ENCODE measurements at places on chromosomes 5 and 9.

- no peak for DNase-seq
Observed at GRCh38 chr5:93512799-93513198, 68.2 kb downstream of the NR2F1-AS1 start.

DNA sequence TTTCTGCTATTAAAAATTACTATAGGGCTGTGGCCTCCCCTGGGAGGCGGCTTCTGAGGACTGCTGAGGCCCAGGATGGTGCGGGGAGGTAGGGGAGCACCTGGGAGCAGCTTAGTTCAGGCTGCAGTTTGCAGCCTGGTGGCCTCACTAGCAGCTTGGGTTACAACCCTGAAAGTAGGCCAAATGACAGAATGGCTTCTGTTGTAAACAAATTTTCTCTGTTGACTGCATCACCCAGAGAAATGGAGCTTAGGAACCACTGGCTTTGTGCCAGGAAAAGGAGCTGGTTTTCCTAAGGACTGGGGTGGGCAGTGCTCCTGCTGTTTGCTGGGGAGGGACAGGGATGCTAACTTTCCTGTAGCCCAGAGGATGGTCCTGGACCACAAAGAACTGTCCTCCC is 130.3 kb downstream of the ENTREP1 start:
- no peak for DNase-seq

DNA sequence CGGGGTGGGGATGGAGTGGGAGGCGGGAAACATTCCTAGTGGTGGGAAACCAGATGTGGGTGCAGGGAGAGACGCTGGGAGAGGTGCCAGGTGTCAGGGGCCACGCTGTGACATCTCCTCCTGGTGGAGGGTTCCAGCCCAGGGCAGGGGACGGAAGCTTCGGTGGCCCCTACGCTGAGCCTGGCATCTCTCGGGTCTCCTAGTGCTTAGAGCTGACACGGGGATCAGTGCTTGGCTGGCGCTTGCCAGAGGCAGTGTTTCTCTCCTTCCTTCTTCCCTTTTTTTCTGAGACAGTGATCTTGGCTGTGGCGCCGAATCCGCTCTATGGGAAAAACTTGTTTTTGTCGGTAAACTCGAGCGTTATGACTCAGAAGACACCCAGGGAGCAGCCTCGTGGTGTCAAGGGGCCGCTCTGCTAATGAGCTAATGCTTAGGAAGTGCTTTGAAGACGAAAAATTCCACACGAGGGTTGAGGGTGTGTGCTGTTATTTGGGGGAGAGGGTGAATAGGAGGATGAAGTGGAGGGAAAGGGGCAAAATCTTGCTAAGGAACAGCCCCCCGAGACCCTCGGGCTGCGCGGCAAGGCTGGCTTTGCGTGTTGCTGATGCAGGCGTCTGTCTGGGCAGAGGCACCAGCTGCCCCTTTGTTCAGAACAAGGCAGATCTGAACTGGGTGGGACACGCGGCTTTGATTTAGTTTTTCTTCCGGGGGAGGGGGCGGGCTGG is 20.4 kb upstream of the IER5L start:
- no peak for DNase-seq

DNA sequence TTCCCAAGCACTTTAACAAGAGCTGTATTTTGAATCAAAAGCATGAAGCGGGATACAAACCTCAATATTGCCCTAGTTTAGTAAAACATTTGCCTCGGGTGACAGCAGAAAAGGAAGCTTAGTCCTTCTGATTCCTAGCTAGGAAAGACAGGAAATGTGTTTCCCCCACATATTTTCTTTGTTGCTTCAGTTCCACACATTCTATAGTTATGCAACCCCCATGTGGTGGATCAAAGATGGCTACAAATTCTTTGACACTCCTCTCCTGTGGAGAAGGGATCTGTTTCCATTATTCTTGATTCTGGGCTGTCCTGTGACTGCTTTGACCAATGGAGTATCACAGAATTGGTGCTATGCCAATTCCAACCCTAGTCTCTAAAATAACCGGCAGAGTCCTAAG is 89.1 kb upstream of the SLC30A5 start:
- DNase-seq: no peak

DNA sequence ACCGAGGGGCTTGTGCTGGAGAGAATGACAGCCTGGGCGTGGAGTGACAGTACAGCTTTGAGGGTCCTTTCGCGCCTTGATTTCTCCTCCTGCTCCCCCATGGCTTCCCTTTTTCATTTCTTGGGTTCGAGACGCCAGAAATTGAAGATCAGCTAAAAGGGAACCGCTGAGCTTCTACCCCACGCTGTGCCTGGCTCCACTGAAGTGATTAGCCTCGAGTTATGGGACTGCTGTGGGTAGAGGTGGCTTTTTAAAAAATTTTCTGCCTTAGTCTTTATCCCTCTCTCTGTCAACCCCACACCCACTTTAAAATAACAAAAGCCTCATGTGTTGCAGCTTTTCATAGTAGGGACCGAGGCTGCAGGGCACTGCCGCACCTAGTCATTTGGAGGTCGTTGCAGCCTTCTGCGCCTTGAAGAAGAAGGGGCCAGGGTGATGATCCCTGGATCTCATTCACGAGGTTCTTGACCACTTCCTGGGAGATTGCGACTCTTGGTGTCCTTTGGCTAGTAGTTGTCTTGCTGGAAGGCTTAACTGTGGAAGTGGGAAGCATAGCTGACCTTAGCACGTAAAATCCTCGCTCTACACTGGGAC is 603 bp downstream of the PPIP5K2 start:
- no peak for DNase-seq

GRCh38 chr5:60577116-60577515 is 122.8 kb downstream of the DEPDC1B start:
- no peak for DNase-seq

GRCh38 chr9:92558612-92559374 is 23.0 kb upstream of the ECM2 start:
- no peak for DNase-seq

- DNase-seq: no peak
Observed at GRCh38 chr5:178529080-178529479, 61.1 kb downstream of the COL23A1 start.

- DNase-seq: no peak
Observed at GRCh38 chr9:113480612-113481011, 17.1 kb downstream of the RGS3 start.

GRCh38 chr5:65462139-65462705 is 19.5 kb downstream of the ADAMTS6 start:
- DNase-seq: no peak

- no peak for DNase-seq
Observed at GRCh38 chr9:134321531-134321930, 4.7 kb upstream of the RXRA start.

- DNase-seq: no peak
Observed at GRCh38 chr5:19978476-19978875, 9.5 kb downstream of the CDH18 start.

GRCh38 chr9:104553261-104553660 is 15.7 kb upstream of the OR13C8 start:
- DNase-seq: no peak

DNA sequence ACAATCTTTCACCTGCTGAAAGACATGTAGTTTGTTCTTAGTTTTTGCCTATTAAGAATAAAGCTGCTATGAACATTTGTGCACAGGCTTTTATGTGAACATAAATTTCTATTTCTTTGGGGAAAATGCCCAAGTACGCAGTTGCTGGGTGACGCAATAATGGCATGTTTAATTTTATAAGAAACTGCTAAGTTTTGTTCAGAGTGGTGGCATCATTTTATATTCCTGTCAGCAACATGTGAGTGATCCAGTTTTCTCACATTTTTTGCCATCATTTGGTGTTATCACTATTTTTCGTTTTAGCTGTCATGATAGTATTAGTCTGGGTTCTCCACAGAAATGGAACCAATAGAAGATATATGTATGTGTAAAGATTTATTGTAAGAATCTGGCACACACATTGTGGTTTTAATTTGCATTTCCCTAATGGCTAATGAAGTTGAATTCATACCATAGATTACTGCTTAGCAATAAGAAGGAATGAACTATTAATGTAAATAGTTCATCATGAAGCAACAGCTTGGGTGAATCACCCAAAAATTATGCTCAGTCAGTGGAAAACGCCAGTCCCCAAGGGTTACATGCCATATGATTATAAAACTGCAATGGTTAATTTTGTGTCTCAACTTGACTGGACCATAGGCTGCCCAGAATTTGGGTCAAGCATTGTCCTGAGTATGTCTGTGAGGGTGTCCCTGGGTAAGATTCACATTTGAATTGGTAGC is 358.6 kb downstream of the MSX2 start:
- DNase-seq: no peak

DNA sequence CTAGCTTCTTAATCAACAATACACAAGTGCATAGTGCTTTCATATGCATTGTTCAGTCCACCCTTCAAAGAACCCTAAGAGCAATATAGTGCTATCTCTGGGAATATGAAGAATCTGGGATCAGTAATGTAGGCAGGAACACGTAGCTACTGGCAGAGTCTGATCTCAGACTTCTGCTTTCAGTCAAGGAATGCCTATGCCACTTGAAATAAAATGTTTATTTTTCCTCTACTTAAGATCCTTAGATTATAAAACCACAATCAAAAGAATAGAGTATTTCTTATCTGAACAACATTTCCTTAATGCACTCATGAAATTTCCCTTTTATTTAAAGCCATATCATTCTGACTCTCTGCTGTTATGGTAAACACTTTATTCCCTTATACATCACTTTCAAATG is 1407.8 kb upstream of the C9orf72 start:
- DNase-seq: no peak

GRCh38 chr5:73268826-73269225 is 95.8 kb downstream of the TMEM174 start:
- no peak for DNase-seq

Measured in NCI-H510A treated with DMSO at 0.1 percent for 48 hours (cell line).